NCI-H82 (cell line): ENCODE measurements at places on chromosomes 2 and 18.
A peak's percentile ranks its signal among the peaks of the same experiment; 100 is the strongest.

- no peak for DNase-seq
Measured at GRCh38 chr18:2882201-2882600, 35.4 kb downstream of the EMILIN2 start.

DNA sequence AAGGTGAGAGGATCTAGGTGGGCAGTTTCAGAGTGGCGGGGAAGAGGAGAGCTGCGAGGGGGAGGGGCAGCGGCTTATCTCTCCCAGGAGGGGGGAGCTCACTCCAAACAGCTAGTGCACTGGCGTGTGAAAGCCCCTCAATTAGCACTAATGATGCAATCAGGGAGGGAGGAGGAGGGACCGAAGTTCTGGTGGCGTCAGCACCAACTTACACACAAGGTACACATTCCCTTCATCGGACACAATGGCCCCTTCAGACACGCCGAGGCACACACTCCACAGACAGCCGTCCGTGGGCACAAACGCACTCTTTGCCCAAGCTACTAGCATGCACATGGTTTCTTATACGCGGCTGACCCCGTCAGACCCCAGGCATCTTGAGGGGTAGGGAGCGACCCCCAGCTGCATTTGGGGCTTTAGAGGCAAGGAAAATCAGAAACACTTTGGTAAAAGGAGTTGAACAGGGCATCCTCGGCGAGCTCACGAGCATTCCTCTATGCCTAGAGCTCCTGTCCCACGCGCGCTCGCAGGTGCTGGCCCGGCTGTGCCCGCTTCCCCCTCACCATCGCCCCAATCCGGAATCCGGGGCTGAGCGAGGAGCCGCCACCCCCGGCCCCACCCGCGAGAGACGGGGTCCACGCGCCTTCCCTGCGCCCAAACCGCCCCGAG, 868 bp upstream of the PKDCC start:
- peak; percentile 98 for DNase-seq

DNA sequence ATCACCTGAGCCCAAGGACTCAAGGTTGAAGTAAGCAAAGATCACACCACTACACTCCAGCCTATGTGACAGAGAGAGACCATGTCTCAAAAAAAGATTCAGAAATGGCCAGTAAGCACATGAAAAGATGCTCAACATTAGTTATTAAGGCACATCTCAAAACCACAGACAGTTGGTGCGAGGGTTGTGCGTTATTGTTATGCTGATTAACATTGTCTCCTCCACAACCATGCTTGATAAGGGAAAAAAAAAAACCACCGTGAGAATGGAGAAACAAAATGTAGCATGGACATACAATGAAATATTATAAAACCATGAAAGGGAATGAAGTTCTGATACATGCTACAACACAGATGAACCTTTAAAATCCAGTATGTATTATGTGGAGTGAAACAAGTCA, 27.3 kb downstream of the MOB4 start:
- no peak for DNase-seq

DNA sequence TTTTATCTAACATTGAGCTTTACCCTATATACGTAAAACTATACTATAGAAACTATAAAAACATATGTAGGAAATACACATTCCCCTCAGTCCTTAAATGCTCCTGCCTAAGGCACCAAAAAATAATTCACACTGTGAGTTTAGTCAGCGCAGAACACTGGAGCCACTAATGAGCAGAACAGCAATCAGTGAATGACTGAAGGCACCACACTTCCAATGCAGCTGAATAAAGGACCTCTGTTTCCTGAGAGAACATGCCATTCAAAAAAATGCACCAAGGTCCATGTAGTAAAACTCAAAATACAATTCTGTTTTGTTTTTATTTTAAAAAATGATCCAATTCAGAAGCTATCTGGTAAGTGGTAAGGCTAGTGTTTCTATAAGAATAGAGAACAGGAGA, 1280.6 kb upstream of the NRXN1 start:
- no peak for DNase-seq

DNA sequence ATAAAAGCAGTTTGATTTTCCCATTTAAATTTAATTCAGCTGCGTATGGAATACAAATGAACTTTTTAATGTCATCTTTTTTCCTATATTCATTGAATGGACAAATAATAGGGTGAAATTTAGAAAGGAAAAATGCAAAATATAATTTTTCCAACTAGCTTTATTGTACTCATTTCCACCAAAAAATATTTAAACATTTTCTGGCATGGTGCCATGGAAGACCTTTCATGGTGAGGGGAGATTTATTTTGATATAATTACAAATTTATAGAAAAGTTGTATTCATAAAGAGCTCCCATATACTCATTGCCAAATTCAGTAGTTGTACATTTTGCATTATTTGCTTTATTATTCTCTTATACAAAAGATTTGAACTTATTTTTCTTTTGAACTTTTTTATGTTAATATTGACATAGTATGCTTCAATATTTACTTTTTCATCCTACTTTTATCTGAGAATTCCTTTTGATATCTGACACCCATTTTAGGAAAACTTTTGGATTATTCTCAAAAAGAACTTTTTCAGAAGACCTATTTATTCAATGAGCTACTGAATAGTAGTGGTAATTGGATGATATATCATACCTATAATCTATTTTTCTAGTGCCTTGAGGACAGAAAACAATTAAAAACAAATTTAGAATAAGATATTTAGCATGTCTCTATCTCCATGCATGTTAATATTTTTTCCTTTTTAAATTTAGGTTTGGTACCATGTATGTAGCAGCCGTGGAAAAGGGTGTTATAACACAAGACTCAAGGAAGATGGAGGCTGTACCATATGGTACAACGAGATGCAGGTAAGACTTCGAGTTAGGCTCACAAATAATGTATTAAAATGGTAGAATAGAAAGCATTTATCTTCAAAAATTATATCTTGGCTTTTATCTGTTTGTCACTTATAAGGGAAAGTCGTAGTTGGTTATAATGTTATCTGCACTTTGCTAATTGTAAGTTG, 37.5 kb downstream of the DDX1 start:
- no peak for DNase-seq

DNA sequence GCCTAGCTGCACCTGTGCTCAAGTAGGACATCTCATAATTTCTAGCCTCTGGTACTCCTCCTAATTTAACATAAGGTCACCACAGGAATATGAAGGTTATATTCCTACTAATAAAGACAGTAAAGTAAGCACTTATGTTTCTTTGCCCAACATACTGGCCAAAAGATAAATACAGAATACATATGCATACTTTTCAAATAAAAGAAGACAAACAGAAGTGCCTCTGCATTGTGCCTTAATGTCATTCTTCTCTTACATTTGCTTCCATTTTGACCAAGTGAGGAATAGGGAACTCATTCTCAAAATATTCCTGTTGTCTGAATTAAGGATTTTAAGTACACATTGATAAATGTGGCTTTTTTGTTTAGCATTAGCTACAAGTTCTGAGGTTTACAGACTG, 5.6 kb downstream of the BCL11A start:
- DNase-seq: no peak

GRCh38 chr2:99545066-99545465, 55.2 kb upstream of the REV1 start:
- DNase-seq: no peak

GRCh38 chr2:176830362-176830761, 382.2 kb upstream of the HNRNPA3 start:
- DNase-seq: peak; percentile 79

- no peak for DNase-seq
Measured at GRCh38 chr2:127597984-127598380, 48.0 kb upstream of the GPR17 start.

DNA sequence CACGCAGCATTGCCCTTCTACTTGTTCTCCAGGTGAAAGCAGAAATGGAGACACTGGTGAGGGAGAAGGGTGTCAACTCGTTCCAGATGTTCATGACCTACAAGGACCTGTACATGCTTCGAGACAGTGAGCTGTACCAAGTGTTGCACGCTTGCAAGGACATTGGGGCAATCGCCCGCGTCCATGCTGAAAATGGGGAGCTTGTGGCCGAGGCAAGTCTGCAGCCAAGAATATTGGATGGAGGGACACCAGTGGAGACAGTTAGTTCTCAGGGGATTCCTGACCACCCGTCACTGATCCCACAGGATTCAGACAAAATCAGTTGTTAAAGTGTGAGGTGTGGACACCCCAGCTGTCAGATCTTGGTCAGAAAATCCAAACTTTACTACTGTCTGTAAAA, 43.2 kb upstream of the MAPRE3 start:
- no peak for DNase-seq

DNA sequence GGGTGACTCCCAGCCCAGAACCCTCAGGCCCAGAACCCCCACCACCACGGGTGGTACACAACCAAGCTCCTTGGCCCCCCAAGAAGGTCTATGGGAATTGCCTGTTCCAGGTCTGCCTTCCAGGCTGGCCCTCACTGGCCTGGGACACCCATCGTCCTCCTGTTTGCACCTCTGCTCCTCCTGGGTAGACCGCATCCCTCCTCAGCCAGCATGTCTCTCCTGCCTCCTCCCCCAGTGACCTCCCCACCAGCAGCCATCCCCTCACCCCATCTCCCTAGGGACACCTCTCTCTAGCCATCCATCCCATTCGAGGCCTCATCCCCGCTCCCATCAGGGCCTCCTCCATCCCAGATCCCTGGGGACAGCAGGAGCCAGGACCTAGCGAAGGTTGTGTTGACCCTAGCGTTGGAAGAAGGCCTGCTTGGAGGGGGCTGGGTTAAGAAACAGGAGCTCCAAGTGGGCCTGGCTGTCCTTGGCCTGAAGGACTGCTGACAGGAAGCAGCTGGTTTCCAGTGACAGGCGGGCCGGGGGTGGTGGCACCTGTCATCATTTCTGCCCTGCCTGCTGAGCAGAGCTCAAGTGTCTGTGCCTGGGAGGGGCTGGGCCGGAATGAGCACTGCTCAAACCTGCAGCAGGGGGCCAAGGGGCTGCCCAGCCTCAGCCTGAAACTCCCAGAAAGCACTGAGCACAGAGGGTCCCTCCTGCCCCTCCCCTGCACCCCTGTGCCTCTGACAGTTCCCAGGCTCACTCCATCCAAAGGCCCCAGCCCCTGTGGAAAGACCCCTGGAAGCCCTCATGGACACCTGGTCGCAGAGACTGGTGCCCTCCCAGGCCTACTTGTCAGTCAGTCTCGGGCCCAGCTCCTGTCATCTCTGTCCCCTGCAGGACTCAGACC, 96.0 kb upstream of the OTOS start:
- DNase-seq: peak; percentile 57

DNA sequence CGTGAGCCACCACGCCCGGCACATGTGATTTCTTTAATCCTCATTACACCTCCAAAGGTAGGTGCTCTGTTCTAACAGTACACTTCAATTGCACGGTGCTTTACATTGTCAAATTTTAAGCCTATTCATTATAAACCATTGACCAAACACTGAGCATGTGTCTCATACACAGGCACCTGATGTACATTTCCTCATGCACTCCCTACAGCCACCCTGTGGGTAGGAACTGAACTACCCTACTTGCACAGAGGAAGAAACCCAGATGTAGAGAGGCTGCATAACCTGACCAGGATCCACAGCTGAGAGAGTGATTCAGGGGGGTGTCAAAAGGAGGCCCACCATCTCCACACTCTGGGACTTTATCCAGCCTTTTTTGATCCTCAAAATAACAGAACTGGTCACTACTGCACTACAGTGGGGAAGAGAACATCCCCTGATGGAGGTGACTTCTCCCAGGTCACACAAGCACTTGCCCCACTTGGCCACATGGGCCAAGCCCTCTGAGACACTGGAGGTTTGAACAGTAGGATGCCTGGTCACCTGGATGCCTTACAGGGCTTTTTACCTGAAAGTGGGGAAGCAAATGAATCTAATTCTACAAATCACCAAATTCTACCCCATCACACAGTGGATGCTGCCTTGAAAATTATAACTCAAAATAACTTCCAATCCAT, 6.9 kb upstream of the DPYSL5 start:
- DNase-seq: peak; percentile 69

DNA sequence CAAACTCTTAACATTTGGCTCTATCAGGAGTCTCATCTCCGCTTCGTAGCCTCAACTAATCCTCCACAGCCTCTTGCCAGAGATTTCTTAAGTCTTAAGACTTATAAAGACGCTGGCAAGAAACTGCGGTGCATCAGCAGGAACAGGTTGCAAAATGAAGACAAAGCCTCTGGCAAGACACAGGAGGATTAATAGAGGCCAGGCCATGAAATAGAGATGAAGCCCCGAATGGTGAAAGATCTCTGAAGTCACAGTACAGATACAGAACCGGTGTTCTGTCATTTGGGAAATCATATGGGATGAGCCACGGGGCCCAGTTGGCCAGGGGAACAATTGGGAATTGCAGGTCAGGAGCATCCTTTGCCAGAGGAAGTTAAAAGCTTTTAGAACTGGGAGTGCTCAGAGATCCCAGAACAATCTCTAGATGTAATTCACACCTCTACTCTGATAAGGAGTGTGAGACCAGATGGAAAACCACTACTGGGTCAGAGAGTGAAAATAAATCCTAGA, 190.9 kb upstream of the FOSL2 start:
- DNase-seq: peak; percentile 82

GRCh38 chr2:58606799-58607198, 365.7 kb upstream of the FANCL start:
- DNase-seq: no peak

GRCh38 chr2:218671097-218671653, 627 bp downstream of the RNF25 start:
- no peak for DNase-seq

DNA sequence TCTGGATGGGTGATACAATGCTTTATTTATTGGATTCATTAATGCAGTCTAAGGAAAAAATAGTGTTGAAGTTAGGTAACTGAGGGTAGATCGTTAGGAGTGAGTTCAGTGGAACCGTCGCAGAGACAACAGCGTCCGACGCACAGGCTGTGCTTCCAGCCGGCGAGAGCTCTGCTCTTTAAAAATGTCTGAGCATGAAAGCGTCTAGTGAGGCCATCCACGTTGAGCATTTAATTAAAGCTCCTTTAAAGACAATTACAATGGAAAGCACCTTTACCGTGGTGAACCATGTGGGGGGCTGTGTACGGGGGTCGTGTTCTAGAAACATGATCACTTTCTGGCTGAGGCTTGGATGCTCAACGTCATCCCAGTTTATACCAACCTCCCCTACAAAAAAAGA, 822.7 kb downstream of the GALR1 start:
- peak; percentile 4 for DNase-seq

DNA sequence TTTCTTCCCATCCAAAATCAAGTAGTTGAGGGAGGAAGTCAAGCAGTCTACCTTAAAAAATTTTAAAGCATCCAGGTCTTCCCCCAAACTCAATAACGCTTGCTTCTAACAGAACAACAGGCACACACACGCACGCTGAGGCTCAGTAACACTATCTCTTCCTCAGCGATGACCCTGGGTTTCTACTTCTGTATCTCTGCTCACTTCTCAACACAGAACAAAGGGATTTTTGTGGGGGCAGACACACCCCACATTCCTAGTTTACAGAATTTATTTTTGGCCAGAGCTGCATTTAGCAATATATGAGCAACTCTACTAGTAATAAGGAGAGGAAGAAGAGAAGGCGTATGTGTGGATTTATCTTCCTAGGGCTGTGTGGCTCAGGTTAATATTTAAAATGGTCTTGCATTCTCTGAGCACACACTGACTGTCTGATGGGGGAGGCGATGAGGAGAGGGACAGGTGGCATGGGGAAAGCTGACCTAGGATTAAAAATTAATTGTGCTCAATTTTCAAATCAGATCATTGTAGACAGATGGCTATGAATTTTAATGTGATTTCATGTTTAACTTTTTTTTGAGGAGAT, 71.3 kb upstream of the PPM1B start:
- DNase-seq: peak; percentile 79
